Heart right ventricle (tissue), 16 donors: ENCODE measurements at places on chromosomes 1 and 21. TPM values are rescaled to one million over a fixed set of nuclear protein-coding genes. Genes with fewer than 3 reads are reported as not detected.

GRCh38 chr1:22845398-22845935, 127.2 kb downstream of the LACTBL1 start:
- no peak for DNase-seq

GRCh38 chr21:31988492-31989290, 115.9 kb downstream of the HUNK start:
- no peak for DNase-seq

DNA sequence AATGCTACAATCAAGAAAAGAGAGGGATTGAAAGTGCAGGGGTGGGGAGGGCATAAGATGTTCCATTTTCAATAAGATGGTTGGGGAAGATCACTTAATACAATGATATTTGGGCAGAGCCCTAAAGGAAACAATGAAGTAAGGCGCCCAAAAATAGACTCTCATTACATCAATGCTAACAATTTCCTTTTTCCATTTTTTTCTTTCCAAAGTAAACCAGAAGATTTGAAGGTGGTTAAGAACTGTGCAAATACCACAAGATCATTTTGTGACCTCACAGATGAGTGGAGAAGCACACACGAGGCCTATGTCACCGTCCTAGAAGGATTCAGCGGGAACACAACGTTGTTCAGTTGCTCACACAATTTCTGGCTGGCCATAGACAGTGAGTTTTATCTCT, 16.8 kb downstream of the IFNAR2 start:
- no peak for DNase-seq

DNA sequence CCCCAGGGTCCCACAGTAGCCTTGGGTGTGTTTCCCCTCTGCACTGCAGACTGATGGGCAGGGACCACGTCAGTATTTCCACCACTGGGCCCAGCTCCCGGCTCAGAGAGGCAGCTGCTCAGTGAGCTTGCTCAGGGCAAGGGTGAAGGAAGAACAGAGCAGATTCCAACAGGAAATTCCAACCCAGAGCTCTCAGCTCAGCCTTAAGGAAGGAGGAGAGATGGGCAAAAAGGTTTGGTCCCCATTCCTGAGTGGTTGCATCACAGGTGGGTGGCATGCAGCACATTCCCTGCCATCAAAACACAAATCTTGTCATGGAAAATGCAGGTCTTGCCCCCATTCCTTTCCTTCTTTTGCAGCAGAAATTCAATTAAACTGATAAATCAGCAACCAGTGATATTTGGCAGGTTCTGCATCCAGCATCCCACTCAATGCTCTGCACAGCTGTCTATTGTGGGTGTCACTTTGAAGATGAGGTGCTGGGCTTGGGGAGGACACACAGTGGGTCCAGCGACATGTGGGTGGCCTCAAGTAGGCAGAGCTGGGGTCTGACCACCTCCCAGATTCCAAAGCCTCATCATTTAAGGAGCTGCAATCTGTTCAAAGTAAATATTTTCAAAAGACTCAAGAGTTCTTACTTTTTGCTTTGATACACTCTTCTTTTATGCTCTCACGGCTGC, 315.4 kb downstream of the DSCAM start:
- DNase-seq: no peak

The BPNT1 gene
- 20.5 TPM for total RNA-seq

GRCh38 chr1:1175221-1176062, 1.8 kb downstream of the TTLL10 start:
- no peak for DNase-seq

DNA sequence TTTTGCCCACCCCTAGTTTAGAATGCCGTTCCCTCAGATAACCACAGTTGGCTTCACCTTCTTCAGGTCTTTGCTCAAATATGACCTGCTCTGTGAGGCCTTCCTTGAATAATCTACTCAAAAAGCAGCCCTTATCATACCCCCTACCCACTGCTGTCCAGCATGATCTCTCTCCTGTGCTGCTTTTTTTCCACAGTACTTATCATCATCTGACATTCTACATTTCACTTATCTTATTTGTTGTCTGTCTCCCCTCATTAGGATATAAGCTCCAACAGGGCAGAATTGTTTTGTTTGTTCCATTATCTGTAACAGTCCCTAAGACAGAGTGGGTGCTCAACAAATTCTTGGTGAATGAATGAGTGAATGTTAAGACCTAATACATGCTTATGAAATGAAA, 18.1 kb downstream of the USP24 start:
- no peak for DNase-seq

- no peak for DNase-seq
These were observed 26.4 kb upstream of the LAMC1 start for GRCh38 chr1:182996816-182997215.

The ZNF683 gene
- not detected for total RNA-seq

DNA sequence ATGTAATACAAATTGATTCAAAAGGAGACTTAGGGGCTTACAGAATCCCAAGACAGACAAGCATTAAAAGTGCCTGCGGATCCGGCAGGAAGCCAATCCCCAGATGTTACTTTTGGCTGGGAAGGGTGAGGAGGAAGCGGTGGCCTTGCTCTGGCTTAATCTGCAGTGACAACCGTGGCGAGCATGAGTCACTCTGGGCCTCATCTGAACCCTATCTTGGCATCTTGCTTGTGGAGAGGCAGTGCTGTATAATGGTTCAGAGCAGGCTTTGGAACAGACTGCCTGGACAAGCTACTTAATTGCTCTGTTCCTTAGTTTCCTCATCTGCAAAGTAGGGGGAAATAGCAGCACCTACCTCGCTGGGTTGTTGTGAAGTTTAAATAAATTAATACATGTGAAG, 74.1 kb downstream of the XCL2 start:
- peak; percentile 78 for DNase-seq

The ACBD6 gene
- total RNA-seq: 21.3 TPM

GRCh38 chr1:198893763-198894444, 255.1 kb downstream of the PTPRC start:
- DNase-seq: no peak

DNA sequence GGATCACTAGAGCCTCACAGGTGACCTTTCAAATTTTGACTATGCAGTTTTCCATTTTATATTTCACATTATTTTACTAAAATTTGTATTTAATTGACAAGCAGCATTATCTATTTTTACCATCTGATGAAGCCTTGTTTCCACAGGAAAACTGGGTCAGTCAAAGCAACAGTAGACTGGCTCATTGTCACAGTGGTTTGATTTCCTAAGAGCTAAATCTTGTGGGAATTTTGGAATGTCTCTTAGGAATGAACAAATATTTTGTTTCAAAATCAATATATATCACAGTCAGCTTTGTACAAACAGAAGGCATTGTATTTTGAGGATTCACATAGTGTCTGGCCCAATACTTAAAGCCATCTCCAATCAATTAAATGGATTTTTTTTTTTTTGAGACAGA, 152.6 kb upstream of the RNPC3 start:
- DNase-seq: no peak

DNA sequence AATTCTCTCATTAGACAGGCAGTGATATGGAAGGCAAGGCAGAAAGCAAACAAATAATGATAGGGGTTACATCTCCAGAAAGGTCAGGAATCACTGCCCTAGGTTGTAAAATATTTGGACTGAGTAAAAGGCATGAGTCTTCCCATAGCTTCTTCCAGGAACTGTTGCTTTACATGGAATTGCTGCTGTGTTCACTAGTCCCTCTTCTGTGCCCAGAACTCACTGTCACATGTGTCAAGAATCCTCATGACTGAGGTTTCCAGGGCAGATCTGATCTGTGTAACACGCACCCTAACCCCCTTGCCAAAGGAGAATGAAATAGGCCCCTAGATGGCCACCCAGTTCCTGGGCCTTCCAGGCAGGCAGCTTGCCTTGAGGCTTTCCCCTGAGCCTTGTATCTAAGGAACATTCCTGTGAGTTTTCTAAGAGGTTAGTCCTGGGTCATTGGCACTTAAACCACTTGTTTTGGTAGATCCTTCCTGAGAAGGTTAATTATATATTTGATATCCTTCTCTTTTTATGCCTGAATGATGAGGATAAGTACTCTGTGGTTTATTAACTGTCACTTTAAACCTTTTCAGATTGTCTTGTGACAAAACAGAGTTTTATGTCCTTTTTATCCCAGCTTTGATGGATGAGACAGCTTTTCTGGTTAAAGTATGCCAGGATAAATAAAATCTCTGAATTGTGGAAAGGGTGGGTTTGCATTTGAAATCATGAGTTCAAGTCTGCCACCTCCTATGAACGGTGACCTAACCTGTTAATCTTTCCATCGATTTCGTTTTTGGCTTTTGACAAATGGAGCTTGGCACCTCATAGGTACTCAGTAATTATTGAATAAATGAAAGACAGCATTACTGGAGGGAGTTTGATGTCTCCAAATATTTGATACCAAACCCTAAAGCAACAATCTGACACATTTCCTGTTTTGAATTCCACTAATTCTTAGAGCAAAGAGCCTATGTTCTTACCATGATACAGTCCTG, 163.3 kb downstream of the DHRS3 start:
- DNase-seq: no peak

GRCh38 chr1:7469255-7469938, 301.7 kb upstream of the VAMP3 start:
- DNase-seq: no peak

DNA sequence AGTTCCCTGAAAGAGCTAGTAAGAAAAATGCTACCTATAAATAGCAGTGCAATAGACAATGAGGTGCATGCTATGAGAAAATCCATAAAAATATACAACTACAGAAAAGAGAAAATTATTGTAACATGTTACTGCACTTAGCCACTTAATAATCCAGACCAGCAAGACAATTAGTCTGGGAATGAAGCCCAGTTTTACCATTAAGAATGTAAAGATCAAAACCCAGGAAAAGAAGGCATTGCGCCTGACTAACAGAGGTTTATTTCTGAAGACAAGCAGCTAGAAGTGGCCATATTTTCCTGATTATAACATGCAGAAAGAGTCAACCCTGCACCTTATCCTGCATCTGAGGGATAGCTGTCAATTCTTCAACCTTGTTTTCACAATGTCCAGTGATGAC, 276.4 kb upstream of the PRMT6 start:
- DNase-seq: no peak

The KDM1A gene
- total RNA-seq: 30.0 TPM
